ENCODE measurements at places on chromosomes 1 and 21.

GRCh38 chr1:216903382-216903740, 180.1 kb upstream of the ESRRG start:
- DNase-seq: no peak

GRCh38 chr1:161225178-161225533, 704 bp upstream of the TOMM40L start:
- no peak for DNase-seq

- DNase-seq: no peak
Observed at GRCh38 chr1:201385299-201385891, 7.9 kb upstream of the TNNT2 start.

- no peak for DNase-seq
Observed at GRCh38 chr1:87805666-87806378, 477.1 kb downstream of the LMO4 start.

- no peak for DNase-seq
Observed at GRCh38 chr1:33966346-33967141, 102.7 kb downstream of the HMGB4 start.

- no peak for DNase-seq
Observed at GRCh38 chr1:12202577-12202976, 27.3 kb upstream of the VPS13D start.

DNA sequence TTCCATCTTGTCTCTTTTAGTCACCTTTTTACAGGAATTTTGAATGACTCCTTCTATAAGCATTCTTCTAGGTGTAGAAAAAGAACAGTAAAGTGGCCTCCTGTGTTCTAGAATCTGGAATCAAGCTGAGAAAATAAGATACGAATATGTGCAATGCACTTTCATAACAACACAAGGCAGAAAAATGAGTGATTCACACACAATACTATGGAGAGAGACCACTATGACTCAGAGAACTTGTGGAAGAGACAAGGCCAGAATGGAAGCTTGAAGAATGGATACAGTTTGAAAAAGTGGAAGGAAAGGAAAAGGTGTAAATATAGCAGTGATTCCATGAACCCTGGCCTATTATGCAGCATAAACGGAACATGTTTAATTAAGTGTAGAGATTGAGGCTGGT, 57.1 kb upstream of the SAMSN1 start:
- DNase-seq: no peak

DNA sequence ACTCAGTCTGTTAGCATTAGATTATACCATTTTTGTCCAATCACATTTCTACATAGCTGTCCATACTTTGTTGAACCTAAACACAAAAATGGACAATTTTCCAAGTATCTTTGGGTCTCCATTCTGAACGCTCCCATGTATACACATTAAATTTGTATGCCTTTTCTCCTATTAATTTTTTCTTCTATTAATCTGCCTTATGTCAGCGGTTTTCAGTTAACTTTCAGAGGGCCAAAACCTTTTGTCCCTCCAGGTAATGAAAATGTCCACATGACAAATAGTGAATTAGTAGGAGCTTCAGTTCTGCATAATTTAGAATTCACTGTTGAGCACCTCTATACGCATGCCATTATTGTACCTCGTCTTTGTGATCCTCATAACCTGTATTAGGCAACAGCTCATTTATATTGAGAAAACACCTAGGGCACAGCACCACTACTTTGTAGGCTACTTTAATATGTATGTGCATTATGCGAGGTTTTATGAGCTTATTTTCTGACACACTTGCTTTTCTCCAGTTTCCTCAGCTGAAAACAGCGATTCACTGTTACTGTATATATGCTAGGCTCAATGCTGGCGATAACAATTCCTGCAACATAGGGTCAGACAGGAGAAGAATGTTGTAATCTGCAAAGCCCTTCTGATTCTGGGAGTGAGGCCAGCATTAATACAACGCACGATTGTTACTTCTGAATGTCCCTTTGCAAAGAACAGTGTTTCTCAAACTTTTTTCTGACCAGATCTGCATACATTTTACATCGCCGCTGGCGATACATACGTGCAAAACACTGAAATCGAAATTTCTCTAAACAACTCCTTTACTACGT, 1.1 kb upstream of the ABCD3 start:
- DNase-seq: no peak

All from naive thymus-derived CD8-positive, alpha-beta T cell (primary cell).